ENCODE measurements at places on chromosomes 13 and 19. TPM values are rescaled to one million over a fixed set of nuclear protein-coding genes. Genes with fewer than 3 reads are reported as not detected.

Gene ZNF583
- total RNA-seq: 8.3 TPM

Gene SIAH3
- total RNA-seq: not detected

- no peak for DNase-seq
Measured at GRCh38 chr19:54532528-54532927, 29.9 kb downstream of the LAIR2 start.

Gene HSPB6
- 713 TPM for total RNA-seq

Gene DLL3
- total RNA-seq: 0.09 TPM

GRCh38 chr13:32837307-32837972 lies 178.8 kb upstream of the KL start:
- no peak for DNase-seq

Data from fibroblast of the aortic adventitia (primary cell).